ENCODE measurements at places on chromosomes 16 and 17.

GRCh38 chr17:55444471-55445441 is 23.1 kb upstream of the MMD start:
- DNase-seq: no peak

GRCh38 chr17:78005452-78006171 is 47.1 kb downstream of the TNRC6C start:
- no peak for DNase-seq

GRCh38 chr16:919658-920050 is 51.1 kb downstream of the LMF1 start:
- DNase-seq: no peak

GRCh38 chr17:68397108-68397536 is 60.2 kb downstream of the WIPI1 start:
- no peak for DNase-seq

DNA sequence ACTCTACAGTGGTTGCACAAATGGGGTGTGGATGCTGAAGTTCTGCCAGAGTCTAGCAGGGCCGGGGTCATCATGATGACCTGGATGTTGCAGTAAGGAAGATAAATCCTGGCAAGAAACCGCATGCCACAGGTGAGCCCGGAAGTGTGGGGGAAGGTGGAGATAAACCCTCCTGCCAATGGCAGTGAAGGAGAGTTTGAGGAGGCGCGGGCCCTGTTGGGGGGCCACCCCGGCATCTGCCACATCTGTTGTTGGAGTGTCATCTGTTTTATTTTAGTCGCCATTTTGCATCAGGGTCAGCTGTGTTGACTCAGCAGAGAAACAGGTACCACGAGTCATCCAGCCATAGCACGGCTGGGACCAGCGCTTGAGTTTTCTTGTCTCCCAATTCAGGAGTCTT is 173.8 kb upstream of the CHMP6 start:
- DNase-seq: no peak

DNA sequence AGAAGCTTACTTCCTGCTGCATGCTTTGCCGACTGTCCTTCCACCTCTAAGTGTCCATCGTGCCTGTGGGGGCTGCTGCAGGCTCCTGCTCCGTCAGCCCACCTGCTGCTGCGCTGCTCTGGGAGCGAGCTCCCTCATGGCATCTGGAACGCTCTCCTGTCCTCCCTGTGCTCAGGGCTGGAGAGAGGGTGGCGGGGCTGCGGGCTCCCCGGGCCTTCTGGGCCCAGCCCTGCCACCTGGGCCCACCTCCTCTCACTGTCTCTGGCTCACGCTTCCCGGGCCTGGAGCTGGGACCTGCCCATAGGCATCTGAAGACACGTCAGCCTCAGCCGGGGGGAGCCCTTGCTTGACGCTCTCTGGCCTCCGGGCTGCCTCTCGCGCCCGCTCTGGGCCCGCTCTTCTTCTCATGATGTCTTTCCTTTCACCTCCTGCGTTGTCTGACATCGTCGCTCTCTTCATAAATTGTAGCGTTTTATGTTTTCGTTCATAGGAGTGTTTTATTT is 27.0 kb downstream of the NME3 start:
- DNase-seq: no peak

GRCh38 chr17:44967907-44968224 is 237 bp downstream of the C1QL1 start:
- no peak for DNase-seq

- DNase-seq: no peak
These were observed 190.7 kb downstream of the FTO start for GRCh38 chr16:53894686-53895085.

GRCh38 chr17:81117672-81118198 is 47.6 kb upstream of the PVALEF start:
- DNase-seq: no peak

GRCh38 chr16:64094181-64094965 is 1027.5 kb downstream of the CDH11 start:
- no peak for DNase-seq

DNA sequence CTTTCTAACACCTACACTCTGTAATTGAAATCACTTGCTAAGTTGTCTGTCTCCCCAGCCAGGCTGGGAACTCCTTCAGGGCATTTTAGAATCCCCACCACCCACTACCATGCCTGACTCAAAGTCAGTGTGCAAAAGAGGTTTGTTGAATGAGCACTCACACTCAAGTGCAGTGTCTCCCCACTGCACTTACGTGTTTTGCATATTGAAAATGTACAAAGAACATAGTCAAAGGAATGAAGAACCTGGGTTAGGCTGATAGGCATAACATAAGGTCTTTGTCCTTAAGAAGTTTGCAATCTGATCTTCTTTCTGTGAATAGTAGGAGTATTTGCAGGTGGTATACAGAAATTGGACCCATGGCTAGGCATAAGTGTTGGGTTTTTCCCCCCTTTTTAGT is 33.8 kb upstream of the DDX52 start:
- DNase-seq: no peak

Measured in KG1 (cell line).